ENCODE measurements at places on chromosomes 7 and 10.

DNA sequence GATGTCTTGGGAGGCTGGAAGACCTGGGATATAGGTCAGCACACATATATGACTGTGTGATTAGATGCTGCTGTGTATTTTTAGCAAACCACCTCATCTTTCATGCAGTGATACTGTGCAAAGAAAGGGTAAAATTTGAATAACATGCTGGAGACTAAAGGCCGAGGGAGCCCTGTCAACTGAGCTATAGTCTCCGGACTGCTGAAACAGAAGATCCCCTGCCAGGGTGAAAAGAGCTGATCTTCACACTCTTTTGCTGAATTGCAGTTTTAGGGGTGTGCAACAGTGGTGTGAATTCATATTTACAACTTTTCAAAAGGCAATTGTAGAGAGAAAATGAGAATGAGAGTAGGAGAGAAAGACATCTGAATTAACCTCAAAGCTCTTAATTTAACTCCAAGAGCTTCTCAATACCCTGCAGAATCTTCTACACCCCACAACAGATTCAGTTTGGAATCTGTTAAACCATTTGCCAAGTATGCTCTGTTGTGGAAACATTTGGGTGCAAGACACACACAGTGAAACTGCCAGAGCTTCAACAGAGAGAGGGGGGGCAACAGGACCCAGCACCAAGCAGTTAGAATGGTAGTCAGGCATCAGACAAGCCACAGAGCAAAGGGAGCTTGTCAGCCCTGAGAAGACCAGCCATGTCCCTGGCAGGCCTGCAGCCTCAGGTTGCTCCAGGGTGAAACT lies 190.1 kb upstream of the STK17A start:
- DNase-seq, result no peak

DNA sequence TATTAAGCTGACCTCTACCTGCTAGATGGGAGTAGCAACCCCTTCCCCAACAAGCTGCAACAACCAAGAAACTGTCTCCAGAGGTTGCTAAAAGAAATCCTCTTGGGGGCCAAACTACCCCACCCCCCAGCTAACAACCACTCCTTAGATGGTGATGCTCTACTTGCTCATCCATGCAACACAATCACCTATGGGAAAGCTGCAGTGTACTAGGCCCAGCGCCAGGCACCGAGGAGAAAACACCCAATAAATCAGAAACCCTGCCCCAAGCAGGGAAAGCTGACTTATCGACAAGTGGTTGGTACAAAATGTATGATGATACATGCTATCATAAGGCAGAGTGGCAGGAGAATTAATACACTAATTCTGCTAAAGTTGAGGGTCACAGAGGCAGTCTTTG lies 17.3 kb downstream of the SLC25A13 start:
- no peak for DNase-seq

- DNase-seq, result no peak
Observed at GRCh38 chr7:139602143-139602722, 78.7 kb downstream of the CLEC2L start.

- peak; percentile 6 for DNase-seq
Observed at GRCh38 chr10:122298598-122299301, 27.7 kb downstream of the BTBD16 start.

GRCh38 chr10:30979956-30980355 lies 51.7 kb downstream of the ZNF438 start:
- no peak for DNase-seq

DNA sequence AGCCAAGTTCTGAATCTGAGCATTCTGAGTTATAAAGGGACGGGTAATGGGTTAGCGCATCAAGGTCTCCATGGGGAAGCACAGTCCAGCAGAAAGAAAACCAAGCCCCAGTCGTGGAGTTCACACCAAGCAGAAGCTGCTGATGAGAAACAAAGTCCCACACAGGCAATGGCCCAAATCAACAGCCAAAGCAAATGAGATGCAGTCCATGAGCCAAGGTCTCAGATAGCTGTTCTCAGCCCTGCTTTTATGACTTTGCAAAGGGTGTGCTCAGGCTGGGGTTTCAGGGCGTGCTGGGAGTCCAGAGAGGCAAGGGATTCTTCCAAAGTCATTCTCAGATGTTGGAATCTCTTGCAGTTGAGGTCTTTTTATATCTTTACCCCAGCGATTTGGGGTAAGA lies 32.0 kb downstream of the THNSL1 start:
- DNase-seq, result no peak
